ENCODE measurements at places on chromosomes 4 and X. TPM values are rescaled to one million over a fixed set of nuclear protein-coding genes. Genes with fewer than 3 reads are reported as not detected.

STOX2 gene
- polyA plus RNA-seq: 1.8 TPM

TCEAL6 gene
- polyA plus RNA-seq: not detected

DGAT2L6 gene
- polyA plus RNA-seq: not detected

BANK1 gene
- polyA plus RNA-seq: 0.07 TPM

CT45A5 gene
- polyA plus RNA-seq: not detected

ETDA gene
- not detected for polyA plus RNA-seq

SPANXN4 gene
- not detected for polyA plus RNA-seq

MAGEE2 gene
- polyA plus RNA-seq: not detected

HTRA3 gene
- polyA plus RNA-seq: not detected

GLRA3 gene
- not detected for polyA plus RNA-seq

PWWP3B gene
- 0.07 TPM for polyA plus RNA-seq

FHDC1 gene
- 2.1 TPM for polyA plus RNA-seq

SRPK3 gene
- polyA plus RNA-seq: 0.10 TPM

ARHGAP36 gene
- not detected for polyA plus RNA-seq

TEX13B gene
- polyA plus RNA-seq: not detected

DUX4 gene
- not detected for polyA plus RNA-seq

GRIA3 gene
- polyA plus RNA-seq: 0.06 TPM

TCEANC gene
- polyA plus RNA-seq: 0.69 TPM

SLC6A14 gene
- polyA plus RNA-seq: 0.08 TPM

HSFX2 gene
- polyA plus RNA-seq: 0.06 TPM
